ENCODE measurements at places on chromosomes 2 and 18.

DNA sequence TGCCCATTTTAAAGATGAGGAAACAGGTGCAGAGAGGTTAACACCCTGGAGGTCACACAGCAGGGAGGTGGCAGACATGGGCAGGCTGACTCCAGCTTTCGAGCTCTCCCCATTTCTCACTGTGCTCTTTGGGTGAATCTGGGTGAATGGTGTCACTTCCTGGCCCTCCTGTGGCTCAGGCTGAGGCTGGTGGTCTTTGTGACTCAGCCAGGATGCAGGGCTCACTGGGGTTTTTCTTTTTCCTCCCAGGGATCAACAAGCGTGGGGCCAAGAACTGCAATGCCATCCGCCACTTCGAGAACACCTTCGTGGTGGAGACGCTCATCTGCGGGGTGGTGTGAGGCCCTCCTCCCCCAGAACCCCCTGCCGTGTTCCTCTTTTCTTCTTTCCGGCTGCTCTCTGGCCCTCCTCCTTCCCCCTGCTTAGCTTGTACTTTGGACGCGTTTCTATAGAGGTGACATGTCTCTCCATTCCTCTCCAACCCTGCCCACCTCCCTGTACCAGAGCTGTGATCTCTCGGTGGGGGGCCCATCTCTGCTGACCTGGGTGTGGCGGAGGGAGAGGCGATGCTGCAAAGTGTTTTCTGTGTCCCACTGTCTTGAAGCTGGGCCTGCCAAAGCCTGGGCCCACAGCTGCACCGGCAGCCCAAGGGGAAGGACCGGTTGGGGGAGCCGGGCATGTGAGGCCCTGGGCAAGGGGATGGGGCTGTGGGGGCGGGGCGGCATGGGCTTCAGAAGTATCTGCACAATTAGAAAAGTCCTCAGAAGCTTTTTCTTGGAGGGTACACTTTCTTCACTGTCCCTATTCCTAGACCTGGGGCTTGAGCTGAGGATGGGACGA, 13.2 kb downstream of the ITM2C start:
- DNase-seq = no peak

- no peak for DNase-seq
Observed at GRCh38 chr18:26503382-26503781, 45.0 kb downstream of the KCTD1 start.

DNA sequence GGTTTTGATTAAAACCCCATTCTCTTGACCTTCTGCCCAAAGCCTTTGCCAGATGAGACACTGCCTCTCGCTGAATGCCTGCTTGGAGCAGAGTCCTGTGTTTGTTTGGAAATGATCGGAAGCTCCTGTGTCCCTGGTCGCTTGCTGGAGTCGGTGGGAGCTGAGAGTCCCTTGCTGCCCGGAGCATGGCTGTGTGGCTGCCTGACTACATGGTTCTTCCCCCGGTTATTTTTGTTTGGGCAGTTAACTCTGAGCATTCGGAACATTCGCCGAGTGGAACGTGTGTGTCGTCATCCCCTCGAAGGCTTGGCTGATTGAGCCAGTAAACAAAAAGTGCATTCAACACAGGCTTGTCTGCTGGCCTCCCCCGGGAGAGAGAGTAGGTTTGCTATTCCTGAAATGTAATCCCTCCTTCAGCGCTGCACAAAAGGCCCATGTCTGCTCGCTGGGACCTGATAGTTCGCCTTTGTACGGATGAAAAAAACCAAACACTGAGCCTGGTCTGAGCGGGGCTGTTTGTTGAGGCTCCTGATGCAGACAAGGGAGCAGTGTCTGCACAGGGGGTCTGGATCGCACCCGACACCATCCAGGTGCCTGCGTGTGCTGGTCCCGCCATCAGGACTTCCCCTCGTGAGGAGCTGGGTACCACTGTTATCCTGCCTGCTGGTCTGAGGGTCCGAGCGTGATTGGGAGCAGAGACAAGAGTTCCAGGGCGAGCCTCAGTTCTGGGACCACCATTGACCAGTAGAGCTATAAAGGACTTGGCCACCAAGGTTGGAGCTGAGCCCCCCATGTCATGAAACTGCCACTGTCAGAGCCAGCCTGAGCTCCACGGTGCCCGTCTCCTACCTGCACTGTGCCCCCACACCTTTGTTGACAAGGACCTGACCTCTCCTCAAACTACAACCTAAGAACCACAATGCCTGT, 83.8 kb downstream of the AGAP1 start:
- peak; percentile 71 for DNase-seq

GRCh38 chr18:4441098-4441497, 14.0 kb downstream of the DLGAP1 start:
- DNase-seq = no peak

DNA sequence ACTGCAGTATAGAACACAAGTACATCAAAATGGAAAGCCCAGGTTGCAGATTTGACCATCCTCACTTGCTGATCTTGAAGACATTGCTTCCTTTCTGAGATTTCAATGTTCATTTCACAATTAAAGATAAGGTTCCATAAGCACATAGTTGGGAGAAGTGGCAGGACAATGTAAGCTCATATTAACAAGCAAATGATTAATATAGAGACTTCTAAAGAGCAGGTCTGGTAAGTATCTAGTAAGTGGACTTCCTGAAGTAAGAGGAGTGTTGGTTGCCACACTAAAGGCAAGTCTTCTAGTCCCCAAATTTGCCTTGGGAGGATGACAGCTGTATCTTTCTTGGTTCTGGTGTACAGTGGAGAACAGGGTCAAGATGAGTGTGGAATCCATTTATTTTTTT, 1.4 kb upstream of the PTPRM start:
- no peak for DNase-seq

DNA sequence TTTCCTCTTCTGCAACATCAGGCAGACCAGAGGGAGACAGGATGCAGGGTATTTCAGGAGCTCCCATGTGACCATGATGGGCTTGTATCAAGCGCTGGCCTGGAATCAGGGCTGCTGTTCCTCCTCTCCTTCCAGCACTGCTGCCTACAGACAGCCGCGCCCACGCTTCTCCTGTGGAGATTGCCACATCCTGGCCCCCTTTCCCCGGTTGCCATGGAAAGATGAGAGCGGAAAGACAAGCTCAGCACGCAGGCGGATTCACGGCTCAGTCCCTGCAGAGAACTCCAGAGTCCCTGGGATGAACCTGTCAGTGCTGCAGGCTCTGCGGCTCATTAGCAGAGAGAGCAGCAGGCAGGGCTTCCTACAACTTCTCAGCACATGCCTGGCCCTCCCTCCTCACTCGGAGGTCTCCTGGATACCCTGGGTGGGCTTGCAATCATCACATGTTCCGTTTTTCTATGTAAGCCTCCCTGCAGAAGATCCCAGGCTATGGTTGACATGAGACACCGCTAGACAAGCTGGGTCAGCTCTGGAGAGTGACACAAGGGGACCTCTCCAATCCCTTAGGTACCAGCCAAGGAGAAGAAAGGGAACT, 497.8 kb upstream of the MYT1L start:
- DNase-seq = no peak

GRCh38 chr2:114684403-114684802, 242.0 kb downstream of the DPP10 start:
- DNase-seq = no peak

GRCh38 chr2:44430342-44430741, 68.6 kb downstream of the CAMKMT start:
- DNase-seq = no peak
